ENCODE measurements at places on chromosomes 7 and 10.

GRCh38 chr7:23211589-23211988, 29.7 kb downstream of the NUP42 start:
- DNase-seq: no peak

DNA sequence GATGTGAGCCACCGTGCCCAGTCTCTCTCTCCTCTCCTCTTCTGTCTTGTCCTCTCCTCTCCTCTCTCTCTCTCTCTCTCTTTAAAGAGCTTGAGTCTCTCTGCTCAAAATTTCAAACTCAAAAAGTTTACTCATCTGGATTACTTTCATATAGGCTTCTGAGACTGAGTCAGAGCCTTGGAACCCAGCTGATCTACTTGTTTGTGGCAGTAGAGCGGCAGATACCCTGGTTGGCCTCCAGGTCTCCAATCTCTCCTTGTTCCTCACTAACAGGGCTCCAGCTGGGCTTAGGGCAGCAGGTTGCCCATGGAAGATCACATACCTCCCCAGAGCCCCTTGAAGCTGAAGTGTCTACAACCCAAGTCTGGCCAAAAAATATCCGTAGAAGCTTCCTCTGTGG, 51.0 kb downstream of the HHEX start:
- DNase-seq: peak; percentile 42

DNA sequence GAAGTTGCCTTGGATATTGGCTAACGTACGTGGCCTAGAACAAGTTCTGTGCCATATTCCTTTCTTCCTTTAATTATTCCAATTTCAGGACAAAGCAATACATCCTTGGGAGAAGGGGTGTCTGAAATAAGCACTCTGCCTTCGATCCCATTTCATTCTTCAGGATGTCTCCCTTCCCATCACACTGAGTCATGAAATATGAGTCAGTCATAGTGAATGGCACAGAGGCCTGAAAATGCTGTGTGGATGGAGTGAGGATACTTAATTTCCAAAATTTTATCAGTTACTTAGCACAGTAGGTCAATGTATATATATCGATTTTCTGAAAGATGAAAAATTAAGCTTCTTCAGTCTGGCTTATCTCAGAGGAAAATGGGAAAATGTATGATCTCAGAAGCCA, 19.5 kb downstream of the EVX1 start:
- no peak for DNase-seq

GRCh38 chr10:86665218-86665607, 3.1 kb upstream of the LDB3 start:
- no peak for DNase-seq

DNA sequence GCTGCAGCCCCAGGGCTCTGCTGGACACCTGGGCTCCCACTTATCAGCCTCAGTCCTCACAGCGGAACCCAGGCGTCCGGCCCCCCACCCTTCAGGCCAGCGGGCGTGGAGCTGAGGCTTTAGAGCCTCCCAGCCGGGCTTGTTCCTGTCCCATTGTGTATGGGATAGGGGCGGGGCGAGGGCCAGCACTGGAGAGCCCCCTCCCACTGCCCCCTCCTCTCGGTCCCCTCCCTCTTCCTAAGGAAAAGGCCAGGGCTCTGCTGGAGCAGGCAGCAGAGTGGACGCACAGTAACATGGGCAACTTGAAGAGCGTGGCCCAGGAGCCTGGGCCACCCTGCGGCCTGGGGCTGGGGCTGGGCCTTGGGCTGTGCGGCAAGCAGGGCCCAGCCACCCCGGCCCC, 2.7 kb downstream of the NOS3 start:
- no peak for DNase-seq

DNA sequence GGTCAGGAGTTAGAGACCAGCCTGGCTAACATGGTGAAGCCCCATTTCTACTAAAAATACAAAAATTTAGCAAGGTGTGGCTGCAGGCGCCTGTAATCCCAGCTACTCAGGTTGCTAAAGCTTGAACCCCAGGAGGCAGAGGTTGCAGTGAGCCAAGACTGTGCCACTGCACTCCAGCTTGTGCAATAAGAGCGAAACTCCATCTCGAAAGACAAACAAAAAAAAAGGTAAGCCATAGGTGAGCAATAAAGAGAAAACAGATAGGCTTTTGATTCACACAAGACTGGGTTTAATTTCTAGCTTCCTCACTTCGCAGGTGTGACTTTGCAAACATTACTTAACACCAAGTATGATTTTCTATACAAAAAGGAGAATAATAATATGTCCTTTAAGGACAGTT, 72.3 kb upstream of the ACBD5 start:
- DNase-seq: no peak

DNA sequence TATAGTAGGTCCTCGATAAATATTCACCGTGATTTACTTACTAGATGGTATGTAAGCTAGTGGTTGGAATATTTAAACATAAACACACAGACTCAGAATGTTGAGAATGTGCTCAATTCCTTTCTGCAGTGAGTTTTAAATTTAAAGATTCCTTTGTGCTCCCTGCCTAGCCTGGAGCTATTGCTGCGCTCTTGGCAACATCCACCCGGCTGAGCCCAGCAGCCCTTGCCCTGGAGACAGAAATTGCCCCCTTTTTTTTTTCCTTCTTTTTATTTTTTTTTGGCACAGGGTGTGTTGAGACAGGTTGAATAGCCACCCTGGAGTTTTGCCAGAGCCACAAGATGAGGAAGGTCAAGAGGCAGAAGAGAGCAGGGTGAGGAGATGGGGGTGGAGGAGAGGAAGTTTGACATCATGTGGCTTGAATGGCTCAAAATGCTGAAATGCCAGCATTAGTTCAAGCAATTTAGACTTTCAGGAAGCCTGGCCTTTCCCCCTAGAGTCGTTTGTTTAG, 180.8 kb downstream of the PRKCQ start:
- DNase-seq: no peak

DNA sequence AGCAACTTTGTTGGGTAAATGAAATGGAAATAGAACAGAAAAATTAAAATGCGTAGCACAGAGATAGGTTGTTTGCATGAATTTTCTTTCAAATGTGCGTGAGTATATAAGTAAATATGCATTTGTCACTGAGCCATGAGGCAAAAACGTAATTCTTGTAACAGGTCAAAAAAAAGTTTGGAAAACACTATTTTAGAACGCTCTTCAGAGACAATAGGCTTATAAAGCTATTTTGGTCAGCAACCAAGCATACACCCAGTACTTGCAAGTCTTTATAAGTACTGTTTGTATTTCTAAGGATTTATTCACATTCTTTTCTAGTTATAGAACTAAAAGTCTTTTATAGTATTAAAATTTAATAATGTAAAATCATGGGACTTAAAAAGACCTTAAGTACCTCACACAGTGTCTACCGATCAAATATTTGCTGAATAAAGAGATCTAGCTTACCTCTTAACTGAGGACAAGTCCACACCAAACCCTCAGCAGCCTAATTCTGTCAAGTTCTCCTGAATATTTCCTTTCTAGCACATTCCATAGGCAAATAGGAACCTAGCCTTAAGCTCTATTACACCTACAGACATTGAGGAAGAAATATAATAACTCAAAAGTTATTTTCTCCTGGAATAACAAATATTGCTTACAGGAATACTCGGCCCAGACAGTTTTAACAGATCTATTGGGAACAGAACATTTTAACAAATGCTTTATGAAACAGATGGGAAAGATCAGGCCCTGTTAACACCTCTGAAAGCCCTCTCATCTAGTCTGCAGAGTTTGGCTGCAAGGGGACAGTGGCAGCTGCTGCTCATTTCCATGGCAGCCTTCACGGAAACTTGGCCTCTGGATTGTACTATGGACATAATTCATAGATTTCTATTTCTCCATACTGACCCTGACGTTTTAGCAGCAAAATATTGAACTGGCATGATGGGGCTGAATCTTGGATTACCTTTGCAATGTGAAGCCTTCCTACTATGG, 8.8 kb downstream of the CRPPA start:
- no peak for DNase-seq

DNA sequence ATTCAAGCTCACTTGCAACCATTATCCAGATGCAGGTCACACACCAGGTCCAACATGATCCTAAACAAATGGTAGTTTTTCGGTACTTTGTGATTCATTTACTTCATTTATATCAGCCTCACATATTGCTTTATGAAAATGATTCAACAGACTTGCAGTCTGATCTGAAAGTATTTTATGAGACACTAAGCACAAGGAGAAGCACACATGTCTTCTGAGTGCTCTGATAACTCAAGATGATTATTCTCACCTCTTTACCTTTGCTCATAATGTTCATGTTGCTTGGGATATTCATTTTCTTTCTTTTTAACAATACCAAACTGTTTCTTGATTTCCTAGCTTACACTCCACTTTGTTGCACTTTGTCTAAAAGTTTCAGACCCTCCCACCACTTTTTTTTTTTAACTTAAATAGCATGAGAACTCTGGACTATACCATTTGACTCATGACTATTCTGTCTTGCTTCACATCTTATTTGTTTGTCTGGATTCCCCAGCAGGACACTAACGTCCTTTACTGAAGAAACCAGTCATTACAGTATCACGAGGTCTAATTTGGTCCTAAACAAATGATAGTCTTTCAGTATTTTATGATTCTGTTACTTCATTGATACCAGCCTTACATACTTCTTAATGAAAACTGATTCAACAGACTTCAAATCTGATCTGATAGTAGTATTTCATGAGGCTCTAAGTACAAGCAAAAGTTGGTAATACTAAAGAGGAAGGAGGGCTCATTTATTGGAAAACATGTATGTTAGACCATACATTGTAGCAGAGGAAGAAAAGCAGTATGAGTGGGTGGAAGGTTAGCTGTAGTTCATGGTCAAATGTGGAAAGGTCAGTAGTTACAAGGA, 171.8 kb upstream of the AHR start:
- DNase-seq: no peak

DNA sequence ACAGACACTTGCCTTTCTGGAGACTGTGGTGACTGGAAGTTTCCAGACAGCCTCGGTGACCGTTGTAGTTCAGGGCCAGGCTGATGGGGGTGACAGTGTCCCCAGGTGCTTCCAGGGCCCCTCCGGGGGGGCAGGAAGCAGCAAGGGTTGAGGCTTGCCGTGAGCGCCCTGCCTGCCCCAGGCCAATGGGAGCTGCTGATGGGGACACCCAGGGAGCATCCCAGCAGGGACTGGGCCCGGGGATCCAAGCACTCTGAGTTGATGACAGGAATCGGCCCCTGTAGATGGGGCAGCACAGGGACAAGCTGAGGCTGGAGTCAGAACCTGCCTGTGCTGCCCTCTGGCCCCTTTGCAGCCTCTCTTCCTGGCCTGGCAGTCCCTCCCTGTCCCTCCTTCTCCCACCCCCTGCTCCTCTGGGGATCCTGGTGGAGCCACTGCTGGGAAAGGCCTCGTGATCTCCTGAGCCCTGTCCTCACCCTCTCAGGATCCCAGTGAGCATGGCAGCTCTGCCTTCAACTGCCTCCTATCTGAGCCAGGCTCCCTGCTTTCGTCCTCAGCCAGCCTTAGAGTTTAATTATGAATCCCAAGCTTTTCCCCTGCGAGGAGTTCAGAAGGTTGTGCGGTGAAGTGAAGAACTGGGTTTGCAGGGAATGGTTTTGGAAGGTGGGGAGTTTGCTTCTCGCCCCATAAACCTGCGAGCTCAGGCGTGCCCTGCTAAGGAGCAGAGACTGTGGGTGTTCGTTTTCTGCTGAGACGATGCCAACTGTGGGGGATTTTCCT, 84.7 kb downstream of the ADCY1 start:
- DNase-seq: no peak

- DNase-seq: no peak
Measured at GRCh38 chr10:30990971-30991646, 40.6 kb downstream of the ZNF438 start.

DNA sequence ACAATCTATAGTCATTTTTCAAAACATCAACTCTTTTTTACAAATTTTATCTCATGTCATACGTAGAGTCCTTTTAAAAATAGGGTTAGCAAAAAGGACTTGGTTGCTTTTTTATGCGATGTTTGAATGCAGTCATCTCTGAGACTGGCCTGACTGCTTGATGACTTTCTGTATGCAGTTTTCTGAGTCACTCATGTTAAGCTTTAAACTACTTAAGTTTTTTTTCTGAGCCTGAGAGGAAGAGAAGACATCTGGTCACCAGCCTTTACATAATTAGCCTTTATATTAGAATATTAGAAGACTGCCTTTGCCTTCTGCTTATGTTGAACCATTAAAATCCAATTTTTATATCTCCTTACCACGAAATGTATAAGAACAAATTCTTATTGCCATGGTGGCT, 834.4 kb upstream of the MBL2 start:
- DNase-seq: no peak

- no peak for DNase-seq
Measured at GRCh38 chr10:112768121-112768520, 181.9 kb upstream of the TCF7L2 start.

DNA sequence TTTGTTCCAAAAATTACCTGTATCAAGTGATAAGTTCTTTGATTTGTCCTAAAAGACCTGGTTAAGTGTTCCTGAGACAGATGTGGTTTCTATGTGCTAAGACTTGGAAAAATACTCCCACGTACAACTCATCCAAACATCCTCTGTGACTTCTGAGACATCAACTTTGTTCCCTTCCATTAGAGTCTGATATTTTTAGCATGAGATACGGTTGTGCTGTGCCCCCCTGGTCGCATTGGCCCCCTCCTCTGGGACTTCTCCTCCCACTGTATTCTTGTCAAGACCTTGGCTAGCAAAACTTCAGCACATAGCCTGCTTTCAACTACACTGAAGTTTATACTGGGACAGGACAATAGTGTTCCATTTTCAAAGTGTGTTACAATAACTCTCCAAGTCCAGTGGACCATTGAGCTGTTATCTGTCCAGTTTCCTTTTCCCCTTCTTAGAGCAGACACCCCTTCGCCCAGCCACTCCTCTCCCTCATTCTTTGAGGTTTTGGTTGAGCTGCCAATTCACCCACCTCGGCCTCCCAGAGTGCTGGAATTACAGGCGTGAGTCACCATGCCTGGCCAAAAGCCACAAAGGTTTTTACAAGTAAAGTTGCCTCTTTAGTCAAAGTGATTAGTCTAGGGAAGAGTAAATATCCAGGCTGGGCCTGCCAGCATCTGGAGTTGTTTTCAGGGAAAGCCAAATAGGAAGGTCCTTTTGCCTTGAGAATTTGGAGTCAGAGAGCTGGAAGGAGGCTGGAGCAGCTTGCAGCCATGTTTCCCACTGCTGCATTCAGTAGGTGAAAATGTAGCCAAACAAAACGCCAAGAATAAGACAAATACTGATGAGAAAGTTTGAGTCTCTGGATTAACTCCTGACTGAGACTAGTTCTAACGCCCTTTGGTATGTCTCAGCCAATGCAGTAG, 17.8 kb upstream of the PDLIM1 start:
- peak; percentile 93 for DNase-seq

DNA sequence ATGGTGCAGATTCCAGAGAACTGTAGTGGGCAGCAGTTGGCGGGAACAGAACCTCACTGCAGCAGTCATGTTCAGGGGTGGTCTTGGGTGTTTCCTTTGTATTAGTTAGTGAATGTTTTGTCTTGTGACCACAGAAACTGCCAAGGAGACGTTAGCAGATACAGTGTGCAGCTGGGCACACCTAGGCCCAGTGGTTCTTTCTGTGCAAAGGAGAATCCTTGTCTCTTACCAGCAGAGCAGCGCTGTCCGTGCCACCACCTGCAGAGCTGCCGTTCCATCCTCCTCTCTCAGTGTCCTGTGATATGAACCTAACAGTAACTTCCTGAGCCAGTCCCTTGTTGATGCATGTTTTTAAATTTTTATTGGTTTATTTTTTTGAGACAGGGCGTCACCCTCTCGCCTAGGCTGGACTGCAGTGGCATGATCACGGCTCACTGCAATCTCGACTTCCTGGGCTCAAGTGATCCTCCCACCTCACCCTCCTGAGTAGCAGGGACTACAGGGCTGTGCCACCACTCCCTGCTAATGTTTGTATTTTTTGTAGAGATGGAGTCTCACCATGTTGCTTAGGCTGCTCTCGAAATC, 60.6 kb downstream of the WDR37 start:
- no peak for DNase-seq

Data from non-pigmented ciliary epithelial cell (primary cell).